ENCODE measurements at places on chromosomes 3 and 15. TPM values are rescaled to one million over a fixed set of nuclear protein-coding genes. Genes with fewer than 3 reads are reported as not detected.

DNA sequence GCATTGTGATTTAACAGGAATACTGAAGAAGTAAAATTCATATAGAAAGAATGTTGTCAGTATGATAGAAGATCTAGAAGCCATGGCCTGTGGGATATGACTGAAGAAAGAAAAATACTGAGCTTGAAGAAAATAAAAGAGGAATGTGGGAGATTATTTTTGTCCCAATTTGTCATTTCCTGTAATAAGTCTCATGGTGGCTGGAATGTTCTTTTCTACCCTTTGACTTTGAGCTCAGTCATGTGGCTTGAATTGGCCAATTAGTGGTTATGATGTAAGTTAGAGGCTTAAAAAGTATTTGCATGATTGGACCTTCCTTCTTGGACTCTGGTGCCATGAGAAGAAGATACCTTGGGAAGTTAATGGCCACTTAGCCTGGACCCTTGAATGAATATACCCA is 14.1 kb downstream of the APH1B start:
- DNase-seq = peak; percentile 60

GRCh38 chr3:105611304-105612192 is 244.8 kb downstream of the ALCAM start:
- no peak for DNase-seq

DNA sequence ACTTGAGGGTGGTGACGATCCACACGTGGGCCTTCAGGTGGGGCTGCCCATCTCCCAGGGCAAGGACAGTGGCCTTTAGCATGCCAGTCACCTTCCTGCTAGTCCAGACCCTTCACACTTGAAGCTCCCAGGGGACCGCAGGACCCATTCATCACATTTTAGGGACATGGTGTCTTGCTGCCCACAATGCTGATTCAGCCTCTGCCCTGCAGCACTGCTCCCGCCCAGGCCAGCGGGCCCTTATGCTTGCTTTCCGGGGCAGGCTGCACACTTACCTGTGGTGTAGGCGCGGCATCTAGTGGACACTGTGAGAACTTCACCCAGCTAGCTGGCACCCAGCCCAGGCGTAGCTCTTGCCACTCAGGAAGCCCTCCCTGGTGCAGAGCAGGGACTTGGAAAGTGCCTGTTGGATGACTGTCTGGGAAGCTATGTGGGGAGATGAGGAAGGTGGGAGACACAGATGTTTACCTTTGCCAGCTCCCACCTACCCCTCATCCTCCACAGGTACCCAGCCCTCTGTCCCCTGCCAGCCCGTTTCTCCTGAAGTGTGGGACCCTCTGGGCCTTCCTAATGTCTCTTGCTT is 26.3 kb upstream of the NR2C2 start:
- peak; percentile 84 for DNase-seq

DNA sequence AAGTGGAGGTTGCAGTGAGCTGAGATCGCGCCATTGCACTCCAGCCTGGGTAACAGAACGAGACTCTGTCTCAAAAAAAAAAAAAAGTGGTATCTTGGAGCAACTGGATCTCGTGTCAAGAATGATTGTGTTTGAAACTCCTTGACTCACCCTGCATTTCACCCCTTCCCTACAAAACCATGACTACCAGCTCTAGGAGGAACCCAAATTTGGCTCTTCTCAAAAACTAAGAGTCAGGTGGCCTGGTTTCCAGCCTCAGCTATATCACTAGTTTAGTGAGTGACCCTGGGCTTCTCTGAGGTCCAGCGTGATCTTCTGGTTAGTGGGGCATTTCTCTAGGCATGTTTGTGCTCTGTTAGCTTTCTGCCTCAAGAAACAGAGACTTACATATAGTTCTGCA is 222.1 kb downstream of the FAM43A start:
- DNase-seq = no peak

GRCh38 chr3:33388374-33389100 is 51.7 kb downstream of the UBP1 start:
- DNase-seq = no peak

- DNase-seq = no peak
Measured at GRCh38 chr15:43895586-43895985, 68.8 kb downstream of the WDR76 start.

GRCh38 chr15:32965897-32966296 is 228.6 kb downstream of the FMN1 start:
- DNase-seq = no peak

GRCh38 chr15:37083610-37084009 is 16.7 kb downstream of the MEIS2 start:
- DNase-seq = no peak

GRCh38 chr15:45378149-45378912 is at the start of gene GATM:
Gene GATM, minus strand, starts transcription at chr15:45378544. Its CDS starts 91 bp downstream, at chr15:45378453.
- DNase-seq = peak; percentile 76

DNA sequence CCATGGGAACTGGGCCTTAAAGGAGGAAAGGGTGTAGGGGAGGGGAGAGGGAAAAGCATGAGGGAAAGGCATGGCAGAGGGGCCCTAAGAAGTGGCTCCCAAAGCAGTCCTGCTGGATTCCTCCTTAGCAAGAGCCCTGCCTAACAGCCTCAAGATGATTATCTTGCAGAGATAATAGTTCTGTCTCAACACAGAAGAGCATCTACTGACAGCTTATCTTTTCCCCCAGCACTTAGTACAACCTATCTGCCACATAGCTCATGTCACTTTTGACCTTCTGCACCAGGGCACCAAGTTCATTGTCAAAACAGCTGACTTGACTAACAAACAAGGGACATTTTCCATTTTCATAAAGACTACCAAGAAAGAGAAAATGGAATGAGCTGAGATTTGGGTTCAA is 86.3 kb downstream of the ANP32A start:
- no peak for DNase-seq

- DNase-seq = no peak
Measured at GRCh38 chr3:14948609-14949038, 1.2 kb downstream of the NR2C2 start.

GRCh38 chr3:105040026-105040622 is 326.6 kb upstream of the ALCAM start:
- no peak for DNase-seq

DNA sequence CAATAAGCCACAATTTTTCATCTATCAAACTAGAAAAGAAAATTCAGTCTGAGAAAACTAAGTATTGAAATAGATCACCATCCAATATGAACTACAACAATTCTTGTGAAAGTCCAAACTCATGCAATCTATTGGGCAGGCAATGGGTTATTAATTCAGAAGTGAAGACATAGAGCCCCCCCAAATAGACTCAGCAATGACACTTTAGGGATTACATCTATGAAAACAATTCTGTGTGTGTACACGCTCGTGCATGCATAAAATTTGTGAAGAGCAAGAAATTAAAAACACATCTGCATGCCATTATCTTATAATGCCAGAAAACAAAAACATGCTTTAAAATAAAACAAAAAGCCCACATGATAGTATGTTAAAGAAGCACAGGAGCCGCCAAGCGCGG is 151.3 kb downstream of the NR1I2 start:
- no peak for DNase-seq

DNA sequence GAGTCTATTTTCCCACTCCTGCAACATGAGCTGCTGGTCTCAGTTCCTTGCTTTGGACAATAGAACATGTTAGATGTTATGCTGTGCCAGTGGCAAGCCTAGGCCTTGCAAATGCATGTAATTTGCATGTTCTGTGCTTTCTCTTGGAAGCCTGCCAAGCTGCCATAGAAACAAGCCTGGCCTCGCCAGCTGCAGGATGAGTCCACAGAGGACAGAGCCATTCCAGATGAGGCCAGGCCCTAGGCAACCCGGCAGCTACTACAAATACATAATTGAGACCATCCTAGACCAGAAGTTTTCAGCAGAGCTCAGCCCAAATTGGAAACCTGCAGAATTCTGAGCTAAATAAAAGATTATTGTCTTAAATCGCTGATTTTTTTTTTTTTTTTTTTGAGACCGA is 39.6 kb downstream of the TRIM69 start:
- DNase-seq = no peak

- DNase-seq = no peak
Measured at GRCh38 chr3:4506559-4507023, 13.4 kb downstream of the ITPR1 start.

DNA sequence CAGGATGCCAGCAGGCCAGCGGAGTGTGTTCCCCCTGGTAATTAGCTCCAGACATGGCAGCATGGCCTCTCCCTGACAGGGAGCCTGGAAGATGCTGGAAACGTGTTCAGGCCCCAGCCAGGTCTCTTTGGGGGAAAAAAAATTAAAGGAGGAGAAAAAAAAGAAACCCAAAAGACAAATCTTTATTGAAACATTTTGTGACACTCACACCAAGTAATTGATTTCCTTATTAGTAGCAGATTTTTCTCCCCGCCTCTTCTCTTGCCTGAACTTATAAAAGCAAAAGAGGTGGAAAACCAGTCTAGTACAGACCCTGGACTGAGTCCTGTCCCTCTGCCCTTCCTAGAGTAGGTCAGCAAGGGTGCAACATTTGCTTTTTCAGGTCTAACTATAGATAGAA is 42.7 kb upstream of the SMAD6 start:
- DNase-seq = no peak

DNA sequence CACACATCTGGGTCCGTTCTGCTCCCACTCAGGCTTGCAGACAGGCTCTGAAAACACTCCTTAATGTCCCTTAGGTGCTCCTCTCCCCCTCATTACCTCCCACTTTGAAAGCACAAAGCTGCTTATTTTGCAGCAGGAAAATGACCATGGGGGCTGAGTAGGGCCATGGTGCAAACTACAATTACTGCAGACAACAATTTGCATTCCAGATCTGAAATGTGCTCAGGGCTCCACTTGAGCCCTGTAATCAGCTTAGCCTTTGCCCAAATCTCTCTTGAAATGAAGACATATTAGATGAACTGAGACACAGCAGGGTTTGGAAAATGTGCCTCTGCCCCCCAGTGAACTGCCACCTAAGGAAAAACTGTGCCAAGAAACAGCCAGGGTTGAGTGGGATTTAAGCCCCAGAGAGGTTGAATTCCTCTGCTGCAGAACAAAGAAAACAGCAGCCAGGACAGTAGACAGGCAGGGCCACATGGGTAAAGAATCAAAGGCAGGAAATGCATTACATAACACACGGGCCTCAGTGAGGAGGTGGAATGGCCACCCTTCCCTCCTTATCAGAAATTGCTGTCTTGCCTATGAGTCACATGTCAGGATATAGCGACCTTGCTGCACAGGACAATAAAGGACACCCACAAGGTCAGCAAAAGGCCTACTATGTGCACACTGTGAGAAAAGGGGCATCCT is 126.8 kb upstream of the ARHGEF3 start:
- DNase-seq = peak; percentile 6

DNA sequence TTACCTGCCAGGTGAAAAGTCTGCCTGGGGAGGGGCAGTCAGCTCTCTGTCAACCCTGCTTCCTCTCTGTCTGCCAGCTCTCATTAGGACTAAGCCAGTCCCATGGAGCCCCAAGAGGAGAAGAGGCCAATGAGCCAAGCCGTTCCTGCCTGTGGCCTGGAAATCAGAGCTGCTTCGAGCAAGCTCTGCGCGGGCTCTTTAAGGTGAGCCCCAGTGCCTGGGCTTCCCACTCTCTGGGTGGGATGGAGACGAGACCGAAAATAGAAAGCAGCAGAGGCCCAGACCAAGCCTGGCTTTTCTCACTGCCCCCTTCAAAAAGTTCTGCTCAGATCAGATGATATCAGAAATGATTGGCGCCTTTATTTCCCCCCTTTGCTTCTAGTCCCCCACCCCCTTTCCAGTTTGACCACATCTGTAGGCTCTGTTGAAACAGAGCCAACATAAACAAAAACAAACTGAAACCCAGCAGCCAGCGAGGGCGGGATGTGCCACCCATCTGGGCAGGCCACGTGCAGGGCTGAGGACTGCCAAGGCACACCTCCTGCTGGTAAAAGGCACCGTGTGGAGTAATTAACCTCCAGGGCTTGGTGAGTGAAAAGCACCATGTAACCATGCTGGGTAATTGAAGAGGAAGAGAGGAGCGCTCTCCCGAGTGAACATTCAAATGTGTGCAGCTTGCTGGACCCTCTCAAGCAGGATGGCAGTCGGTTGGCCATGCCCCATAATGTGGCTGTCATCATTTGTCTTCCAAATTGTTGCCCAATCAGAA is 471.0 kb upstream of the PROK2 start:
- DNase-seq = peak; percentile 71

- DNase-seq = no peak
Measured at GRCh38 chr3:191388823-191389222, 58.5 kb upstream of the UTS2B start.

DNA sequence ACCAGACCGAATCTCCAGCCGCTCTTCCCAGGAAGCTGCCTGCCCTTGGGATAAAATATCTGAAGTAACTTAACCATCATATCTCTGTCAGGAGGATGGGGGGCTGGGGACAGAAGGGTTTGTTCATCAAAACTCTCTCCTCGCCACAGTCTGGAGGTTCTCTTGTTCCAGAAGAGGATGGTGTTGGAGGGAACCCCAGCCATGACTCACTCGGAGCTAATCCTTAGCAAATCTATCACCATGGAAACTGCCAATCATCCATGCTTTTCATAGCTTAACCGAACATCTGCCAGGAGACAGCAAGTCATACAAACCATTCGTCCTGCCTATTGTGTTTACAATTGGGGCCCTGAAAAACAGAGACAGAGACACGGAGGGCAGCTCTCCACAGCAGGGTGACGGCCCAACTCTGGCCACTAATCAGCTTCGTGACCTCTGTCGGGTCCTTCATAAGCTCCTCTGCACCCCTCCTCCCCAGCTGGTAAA is 73.8 kb upstream of the HEG1 start:
- peak; percentile 96 for DNase-seq

DNA sequence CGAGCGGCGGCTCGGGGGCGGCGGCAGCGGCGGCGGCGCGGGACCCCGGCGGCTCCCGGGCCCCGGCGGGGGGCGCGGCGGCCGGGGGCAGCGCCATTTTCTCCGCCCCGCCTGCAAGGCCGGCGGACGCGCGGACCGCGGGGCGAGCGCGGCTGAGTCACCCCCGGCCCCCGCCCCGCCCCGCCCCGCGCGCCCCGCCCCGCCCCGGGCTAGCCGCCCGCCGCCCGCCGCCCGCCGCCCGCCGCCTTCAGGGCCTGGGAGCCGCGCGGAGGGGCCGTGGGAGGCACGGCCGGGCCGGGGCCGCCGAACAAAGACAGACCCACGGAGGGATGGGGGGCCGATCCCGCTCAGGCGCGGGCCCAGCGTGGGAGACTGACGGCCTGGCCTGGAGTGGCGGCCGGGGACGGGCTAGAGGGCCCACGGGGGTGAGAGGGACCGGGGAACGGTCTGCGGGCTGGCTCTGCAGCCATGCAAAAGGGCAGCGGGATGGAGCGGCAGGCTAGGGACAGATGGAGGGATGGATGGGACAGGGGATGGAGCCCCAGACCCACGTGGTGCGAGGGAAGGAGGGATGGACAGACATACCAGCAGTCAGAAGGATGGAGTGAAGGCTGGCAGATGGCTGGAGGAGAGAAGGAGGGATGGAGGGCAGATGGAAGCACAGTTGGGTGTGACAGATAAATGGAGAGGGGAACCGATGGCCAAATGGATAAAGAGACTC is at the start of gene EIF4E3:
EIF4E3 (minus strand) TSS at position 132 of the 721 bp plus-strand sequence; CDS start at position 97, 35 bp downstream.
- DNase-seq = no peak

Gene CTXN2
- not detected for total RNA-seq

Gene PSTPIP1
- 0.19 TPM for total RNA-seq

Gene RIOX2
- 25.3 TPM for total RNA-seq

Gene EAF2
- 4.3 TPM for total RNA-seq

Gene NECTIN3
- total RNA-seq = 68.3 TPM

Gene LSAMP
- total RNA-seq = 5.9 TPM

Gene MLH1
- 43.1 TPM for total RNA-seq

Gene CLSTN2
- total RNA-seq = 3.9 TPM

Gene SHC4
- total RNA-seq = 0.93 TPM

Gene ATP2B2
- total RNA-seq = 0.12 TPM

Gene GPR27
- not detected for total RNA-seq

Gene C3orf85
- not detected for total RNA-seq

Gene COLQ
- total RNA-seq = not detected

Gene FYTTD1
- 53.1 TPM for total RNA-seq

Gene SOX2
- total RNA-seq = 4.3 TPM

Gene RASGRP1
- 0.18 TPM for total RNA-seq

All from H4 (cell line).